ENCODE measurements at places on chromosomes 13 and 19.

GRCh38 chr13:80547341-80547740 lies 206.4 kb upstream of the SPRY2 start:
- no peak for DNase-seq

DNA sequence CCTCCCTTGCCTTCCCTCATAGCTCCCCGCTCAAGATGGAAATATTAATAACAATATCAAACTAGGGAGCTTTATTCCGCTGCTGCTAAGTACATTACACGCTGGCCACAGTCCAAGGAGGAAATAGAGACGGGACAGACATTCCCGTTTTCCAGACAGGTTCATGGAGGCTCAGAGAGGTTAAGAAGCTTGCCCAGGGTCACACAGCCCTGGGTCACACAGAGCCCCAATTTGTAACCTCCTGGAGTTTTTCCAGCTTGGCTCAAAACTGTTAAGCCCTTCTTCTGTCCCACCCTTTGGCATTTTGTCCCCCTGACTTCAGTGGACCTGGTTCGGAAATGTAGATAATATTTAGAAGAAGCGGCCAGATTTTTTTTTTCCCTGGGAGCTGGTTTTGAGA lies 2.0 kb downstream of the BICRA start:
- no peak for DNase-seq

- DNase-seq: no peak
Observed at GRCh38 chr19:54532528-54532927, 29.9 kb downstream of the LAIR2 start.

DNA sequence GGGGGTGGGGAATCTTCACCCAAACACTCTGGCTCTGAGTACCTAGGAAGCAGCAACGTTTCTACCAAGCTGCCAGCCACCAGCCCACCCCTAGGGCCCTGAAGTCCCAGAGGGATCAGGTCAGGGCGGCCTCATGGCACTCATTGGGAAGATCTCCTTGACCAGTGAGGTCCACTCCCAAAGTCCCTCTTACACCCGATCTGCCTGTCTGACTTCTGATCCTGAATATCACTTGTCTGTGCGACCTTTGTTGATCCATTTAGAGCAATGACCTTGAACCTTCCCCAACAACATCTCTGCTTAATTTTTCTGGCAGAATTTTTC lies 2.1 kb upstream of the GNA15 start:
- DNase-seq: no peak

DNA sequence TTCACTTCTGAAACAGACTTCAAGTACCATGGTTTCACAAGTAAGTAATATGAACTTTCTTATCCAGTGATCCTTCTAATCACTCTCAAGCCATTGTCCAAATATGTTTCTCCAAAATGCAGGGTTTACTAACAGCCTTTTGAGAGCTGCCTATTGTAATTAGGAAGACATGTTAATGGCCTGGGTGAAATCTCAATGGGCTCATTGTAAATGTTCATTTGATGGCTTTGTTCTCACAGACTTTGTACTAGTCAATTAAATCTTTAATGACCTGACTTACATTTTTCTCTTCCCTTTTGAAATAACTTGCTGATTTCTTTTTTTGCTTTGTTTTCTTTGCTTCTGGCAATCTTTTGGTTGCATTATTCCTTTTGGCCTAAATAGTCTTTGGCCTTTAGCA lies 444.8 kb downstream of the LIG4 start:
- DNase-seq: no peak

DNA sequence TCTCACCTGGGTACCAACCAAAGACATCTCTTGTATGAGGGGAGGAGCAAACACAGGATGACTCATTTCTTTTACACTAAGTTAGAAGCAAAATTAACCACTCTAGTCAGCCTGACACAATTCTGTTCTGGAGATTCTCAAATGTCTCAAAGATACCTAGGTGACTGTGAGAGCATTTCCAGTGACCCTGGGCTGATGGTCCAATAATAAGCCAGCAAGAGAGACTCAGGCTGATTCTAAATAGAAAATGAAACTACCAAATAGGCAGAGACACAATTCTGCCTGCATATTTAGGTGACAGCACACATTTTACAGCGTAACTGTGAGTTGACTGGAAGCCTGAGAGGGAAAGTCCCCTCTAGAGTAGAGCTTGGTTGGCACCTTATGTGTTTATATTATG lies 16.3 kb downstream of the ZNF91 start:
- no peak for DNase-seq

DNA sequence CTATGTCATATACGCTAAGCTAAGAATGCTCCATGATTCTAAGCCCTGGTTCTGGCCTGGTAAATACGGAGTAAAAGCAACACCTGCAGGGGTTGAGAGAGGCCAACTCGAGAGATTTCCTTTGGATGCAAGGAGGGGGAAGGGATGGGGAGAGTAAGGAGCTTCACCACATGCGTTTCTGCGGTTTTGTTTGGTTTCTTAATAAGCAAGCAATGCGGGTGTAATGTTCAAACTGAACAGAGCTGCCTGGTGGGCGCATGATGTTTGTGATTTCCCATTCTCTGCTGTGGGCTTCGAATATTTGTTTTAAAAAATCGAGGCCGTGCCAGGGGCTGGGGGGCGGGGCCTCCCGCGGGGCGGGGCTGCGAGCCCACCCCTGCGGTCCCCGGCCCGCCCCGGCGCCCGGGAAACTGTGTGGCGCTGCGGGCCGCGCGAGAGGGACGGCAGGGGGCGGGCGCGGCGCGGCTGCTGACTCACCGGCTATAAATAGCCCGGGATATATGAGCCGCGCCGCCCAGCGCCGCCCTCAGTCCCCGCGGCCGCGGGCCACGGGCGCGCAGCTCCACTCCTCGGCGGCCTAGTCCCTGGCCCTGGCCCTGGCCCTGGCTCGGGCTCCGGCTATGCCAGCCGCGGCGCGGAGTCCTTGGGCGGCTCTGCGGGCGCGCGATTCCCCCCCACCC lies 5.1 kb downstream of the BBC3 start:
- DNase-seq: peak; percentile 79

GRCh38 chr19:50480281-50481111 lies 3.8 kb upstream of the GARIN5A start:
- no peak for DNase-seq

- DNase-seq: no peak
Observed at GRCh38 chr13:99542788-99543406, 41.6 kb downstream of the TM9SF2 start.

DNA sequence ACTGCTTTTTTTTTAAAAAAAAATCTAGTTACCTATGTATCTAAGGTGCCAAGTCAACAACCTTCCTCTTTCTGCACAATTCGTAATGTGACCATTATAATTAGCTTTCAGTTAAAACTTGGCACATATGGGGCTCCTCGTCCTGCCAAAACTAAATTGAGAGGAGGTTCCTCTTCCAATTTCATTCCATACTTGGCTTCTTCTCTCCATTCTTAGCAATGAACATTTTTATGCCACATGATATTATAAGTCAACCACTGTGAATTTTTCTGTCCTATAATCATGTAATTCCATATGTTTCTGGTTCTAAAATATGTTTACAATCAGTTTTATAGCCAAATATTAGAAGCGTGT lies 177.0 kb downstream of the DCLK1 start:
- no peak for DNase-seq

- DNase-seq: no peak
Observed at GRCh38 chr13:85379991-85380390, 419.2 kb downstream of the SLITRK6 start.

GRCh38 chr19:58274771-58275201 lies 4.0 kb upstream of the ZNF8 start:
- no peak for DNase-seq

DNA sequence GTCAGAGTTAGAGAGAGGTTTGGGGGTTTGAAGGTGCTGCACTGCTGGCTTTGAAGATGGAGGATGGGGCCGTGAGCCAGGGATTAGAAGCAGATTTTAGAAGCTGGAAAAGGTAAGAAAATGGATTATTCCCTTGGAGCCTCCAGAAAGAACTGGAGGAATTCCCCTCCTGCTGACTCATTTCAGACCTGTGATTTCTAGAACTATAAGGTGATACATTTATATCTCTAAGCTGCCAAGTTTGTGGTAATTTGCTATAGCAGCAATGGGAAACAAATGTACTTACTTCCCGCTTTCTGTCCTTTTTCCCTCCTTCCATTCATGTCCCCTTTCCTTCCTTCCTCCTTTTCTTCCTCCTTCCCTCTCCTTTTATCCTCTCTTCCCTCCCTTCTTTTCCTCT lies 78.5 kb upstream of the PCDH8 start:
- no peak for DNase-seq

- DNase-seq: no peak
Observed at GRCh38 chr13:38895075-38895474, 95.6 kb downstream of the STOML3 start.

- no peak for DNase-seq
Observed at GRCh38 chr13:66492479-66492878, 737.7 kb downstream of the PCDH9 start.

DNA sequence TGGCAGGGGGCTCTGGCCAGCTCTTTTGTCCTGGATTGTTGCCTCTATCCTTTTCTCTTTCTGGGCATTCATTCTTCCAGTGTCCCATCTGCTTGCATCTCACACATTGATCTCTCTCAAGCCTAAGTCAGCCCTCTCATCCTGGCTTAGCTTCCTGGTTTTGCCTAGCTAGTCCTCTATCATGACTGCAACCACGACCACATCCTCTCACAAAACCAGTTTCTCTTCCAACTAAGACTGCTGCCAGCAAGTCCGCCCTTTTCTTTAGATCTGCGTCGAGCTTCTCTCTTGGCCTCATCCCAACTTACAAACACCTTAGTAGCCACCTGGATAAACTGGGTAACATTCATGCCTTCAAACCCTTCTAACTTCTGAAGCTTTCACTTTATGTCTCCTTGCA lies 212.2 kb upstream of the HTR2A start:
- DNase-seq: no peak

DNA sequence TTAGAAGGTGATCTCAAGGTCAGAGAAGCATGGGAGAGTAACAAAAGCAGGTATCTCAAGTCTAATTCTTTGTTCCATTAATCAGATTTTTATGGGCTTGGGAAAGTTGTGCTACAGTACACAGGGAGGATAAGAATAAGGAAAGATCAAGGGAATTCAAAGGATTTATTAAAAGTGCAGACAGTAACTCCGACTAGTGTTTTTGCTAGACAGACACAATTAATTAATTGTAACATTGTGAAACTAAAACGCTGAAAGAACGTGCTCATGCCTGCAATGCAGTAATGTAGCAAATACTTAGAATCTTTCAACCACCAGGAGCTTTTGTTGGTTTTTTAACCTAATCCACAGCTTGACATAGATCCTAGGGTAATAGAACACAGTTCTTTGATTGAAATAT lies 221.5 kb downstream of the DACH1 start:
- DNase-seq: no peak

- no peak for DNase-seq
Observed at GRCh38 chr19:28632371-28633080, 580.4 kb downstream of the UQCRFS1 start.

DNA sequence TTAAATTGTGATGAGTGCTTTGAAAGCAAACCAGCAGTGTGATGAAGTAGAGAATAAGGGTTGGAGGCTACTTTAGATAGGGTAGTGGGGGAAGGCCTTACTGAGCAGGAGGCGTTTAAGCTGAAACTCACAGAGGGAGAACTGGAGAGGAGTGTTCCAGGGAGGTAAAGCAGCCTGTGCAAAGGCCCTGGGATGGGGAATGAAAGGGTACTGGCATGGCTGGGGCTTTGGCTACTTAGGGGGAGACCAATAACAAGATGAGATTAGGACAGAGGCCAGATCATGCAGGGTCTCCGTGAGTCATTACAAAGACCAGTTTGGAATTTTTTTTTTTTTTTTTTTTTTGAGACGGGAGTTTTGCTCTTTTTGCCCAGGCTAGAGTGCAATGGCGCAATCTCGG lies 1.1 kb downstream of the PPP5C start:
- DNase-seq: no peak

DNA sequence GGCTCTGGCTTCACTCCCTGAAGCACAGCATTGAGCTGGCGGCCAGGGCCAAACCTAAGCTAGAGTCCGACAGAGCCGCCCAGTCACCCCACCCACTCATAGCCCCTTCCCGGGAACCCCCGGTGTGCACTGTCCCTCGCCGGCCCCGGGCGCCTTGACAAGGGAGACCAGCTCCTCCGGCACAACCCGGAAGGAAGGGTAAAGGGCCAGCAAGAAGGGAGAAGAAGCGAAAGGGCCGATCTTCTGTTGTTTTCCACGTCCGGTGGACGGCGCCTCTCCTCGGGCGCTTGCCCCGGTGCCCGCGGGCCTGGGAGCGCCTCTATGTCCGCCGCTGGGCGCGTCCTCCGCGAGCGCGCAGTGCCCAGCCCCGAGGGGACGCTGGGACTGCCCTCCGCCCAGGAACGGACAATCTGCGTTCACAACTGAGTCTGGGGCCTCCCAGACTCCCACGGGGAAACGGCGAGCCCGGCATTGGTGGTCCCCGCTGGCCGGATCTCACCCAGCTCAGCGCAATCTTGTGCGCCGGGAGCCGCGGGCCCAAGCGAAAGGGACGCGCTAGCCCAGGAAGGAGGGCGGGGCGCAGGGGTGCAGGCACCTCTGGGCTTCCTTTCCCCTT lies 172.5 kb upstream of the MIR17HG start:
- DNase-seq: no peak

DNA sequence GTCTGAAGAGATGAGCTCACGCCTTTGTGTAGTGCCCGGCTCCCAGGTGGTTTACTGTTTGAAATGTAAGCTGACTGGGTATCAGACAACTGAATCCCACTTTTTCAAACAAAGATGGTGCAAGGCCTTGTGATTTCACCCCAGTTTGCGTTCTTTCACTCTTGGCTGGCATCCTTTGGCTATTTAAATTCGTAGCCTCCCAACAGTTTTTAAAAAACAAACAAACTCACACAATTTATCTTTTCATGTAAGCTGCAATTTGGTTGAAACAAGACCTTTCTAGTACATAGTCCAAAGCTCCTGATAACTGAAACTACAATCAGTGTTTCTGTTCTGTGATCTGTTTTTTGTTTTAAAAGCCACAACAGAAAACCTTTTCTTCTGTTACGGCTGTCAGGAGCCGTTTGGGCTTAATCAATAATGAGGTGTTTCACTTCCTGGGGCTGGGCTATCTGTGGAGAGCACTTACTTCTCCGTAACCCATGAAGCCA lies 65.1 kb upstream of the NPAS1 start:
- DNase-seq: no peak

DNA sequence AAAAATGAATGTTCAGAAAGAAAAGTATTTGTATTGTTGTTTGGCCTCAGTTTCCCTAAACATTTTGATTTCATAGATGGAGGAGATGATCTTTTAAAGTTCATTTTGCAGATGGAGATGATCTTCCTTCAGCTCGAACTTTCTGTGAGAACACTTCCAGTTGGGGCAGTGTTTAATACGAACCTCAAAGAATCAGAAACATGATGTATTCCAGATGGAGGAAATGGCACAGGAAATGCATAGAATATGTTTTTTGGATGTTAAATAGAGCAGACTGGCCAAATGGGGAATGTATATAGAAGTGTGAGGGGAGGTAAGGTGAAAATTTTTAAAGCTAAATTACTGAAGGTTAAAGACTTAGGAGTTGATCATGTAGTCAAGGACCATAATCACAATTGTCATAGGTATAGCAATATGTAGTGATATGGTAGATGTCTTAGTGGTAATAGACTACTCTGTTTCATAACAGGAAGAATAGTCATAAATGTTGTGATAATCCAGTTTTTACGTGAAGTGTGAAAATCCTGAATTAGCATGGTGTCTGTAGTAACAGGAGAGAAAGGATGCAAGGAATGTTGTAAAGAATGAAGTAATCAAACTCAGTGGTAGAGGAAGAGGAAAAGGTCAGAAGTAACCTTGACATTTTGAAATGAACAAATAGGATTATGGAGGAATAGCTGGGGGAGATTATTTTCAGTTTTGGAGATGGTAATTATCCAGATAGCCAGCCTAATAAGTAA lies 5.1 kb downstream of the RAP2A start:
- no peak for DNase-seq

- no peak for DNase-seq
Observed at GRCh38 chr19:53466726-53467484, 628 bp upstream of the ZNF813 start.

- DNase-seq: no peak
Observed at GRCh38 chr19:995051-995827, 5.0 kb upstream of the GRIN3B start.
